ENCODE measurements at places on chromosomes 11 and 22.

DNA sequence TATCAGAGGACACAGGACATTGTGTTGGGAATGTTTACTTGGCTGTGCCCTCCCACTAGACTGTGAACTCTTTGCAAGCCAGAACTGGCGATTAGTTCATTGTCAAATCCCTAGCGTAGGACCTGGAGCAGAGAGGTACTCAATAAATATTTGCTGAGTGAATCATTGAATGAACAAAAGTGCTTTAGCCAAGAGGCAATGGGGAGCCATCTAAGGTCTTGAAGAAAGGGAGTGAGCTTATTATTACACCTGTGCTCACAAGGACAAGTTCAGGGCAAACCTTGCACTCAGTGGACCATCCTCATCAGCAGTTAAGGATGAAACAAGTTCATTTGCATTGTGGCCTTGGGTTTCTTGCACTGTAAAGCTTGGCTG lies 1.1 kb upstream of the RASSF10 start:
- DNase-seq = no peak

- DNase-seq = no peak
Observed at GRCh38 chr11:93256623-93257022, 58.8 kb upstream of the SLC36A4 start.

- no peak for DNase-seq
Observed at GRCh38 chr22:40030758-40031095, 36.0 kb downstream of the FAM83F start.

- peak; percentile 41 for DNase-seq
Observed at GRCh38 chr11:73271936-73272679, at the start of gene P2RY6. P2RY6 (plus strand) TSS chr11:73272338; CDS start chr11:73296519, 24,181 bp downstream.

- no peak for DNase-seq
Observed at GRCh38 chr11:2769409-2770095, 69.8 kb upstream of the KCNQ1OT1 start.

DNA sequence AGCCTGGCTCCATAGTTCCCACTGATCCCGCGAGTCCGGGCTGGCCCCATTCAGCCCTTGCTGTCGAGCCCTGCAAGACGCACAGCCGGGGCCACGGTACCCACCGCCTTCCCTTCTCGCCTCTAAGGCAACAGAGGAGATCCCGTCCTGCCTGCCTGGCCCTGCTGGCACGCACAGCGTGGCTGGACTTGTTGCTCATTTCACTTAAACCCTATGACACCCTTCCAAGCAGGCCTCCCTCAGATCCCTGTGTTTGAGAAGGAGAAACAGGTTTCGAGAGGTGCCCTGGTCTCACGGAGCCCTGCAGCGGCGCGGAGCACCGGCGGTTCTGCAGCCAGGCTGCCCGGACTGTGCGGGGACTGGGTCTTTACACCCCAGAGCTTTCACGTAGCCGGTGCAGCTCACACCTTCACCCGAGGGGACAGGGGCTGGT lies 1048.4 kb downstream of the BRD1 start:
- no peak for DNase-seq

- no peak for DNase-seq
Observed at GRCh38 chr11:117752071-117752470, 44.9 kb downstream of the DSCAML1 start.
